ENCODE measurements at places on chromosomes 11 and 22.
A peak's percentile ranks its signal among the peaks of the same experiment; 100 is the strongest.

GRCh38 chr22:35380013-35380412 is 883 bp upstream of the HMOX1 start:
- no peak for DNase-seq

GRCh38 chr22:21020802-21021429 is 6.0 kb downstream of the P2RX6 start:
- DNase-seq = no peak

DNA sequence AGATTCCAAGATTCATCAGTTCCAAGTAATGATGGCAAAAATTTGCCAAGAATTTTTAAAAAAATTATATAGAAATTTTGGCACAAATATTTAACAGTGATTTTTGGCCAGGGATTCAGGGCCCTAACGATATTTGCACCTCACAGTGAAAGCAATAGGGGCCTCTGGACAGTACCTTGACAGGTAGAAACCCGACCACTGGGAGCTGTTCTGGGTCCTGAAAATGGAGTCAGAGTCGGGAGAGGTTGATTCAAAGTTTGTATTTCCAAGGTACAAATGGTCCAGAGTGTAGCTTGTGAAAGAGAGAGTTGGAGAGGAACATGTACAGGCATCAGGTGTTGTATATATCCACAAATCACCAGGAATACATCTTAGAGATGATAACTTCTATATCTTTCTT is 41.6 kb downstream of the MRGPRX2 start:
- peak; percentile 4 for DNase-seq

GRCh38 chr11:17658211-17658610 is 61.2 kb upstream of the MYOD1 start:
- DNase-seq = no peak

- DNase-seq = no peak
These were observed 15.7 kb upstream of the IL10RA start for GRCh38 chr11:117970400-117971024.

DNA sequence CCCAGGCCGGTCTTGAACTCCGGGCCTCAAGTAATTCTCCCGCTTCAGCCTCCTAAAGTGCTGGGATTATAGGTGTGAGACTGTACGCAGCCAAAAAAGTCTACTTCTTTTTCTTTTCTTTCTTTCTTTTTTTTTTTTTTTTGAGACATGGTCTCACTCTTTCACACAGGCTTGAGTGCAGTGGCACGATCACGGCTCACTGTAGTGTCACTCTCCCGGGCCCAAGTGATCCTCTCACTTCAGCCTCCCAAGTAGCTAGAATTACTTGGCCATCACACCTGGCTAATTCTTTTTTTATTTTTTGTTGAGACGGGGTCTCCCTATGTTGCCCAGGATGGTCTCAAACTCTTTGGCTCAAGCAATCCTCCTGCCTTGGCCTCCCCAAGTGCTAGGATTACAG is 3.6 kb upstream of the UBE2L3 start:
- no peak for DNase-seq

DNA sequence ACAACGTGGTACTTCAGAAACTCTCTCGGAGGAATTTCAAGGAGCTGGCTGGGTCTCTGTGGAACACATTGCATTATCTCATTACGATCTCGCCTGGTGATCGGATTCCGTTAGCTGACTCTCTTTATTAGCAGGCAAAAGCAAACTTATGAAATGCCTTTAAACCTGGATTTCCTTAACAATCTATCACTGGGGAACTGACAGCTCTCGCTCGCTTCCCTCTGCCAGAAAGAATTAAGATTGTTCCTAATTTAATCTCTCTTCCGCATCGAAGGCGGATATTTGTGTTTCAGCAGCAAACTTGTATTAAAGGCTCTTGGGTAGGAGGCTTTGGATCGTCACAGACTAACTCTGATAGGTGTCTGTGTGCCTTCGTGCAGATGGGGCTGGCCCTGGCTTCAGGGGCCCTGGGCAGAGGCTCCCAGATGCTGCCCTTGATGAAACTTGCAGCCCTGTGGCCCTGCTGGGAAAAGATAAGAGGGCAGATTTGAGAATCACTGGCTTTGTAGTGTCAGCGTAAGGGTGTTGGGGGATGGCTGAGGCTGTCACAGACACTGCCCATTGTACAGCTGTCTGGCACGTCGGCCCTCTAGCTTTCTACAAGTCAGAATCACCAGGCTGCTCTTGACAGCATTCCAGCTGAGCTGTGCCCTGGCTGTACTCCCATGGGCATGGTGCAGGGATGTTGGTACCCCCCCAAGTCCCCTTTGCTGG is 162.2 kb upstream of the NECTIN1 start:
- DNase-seq = no peak

DNA sequence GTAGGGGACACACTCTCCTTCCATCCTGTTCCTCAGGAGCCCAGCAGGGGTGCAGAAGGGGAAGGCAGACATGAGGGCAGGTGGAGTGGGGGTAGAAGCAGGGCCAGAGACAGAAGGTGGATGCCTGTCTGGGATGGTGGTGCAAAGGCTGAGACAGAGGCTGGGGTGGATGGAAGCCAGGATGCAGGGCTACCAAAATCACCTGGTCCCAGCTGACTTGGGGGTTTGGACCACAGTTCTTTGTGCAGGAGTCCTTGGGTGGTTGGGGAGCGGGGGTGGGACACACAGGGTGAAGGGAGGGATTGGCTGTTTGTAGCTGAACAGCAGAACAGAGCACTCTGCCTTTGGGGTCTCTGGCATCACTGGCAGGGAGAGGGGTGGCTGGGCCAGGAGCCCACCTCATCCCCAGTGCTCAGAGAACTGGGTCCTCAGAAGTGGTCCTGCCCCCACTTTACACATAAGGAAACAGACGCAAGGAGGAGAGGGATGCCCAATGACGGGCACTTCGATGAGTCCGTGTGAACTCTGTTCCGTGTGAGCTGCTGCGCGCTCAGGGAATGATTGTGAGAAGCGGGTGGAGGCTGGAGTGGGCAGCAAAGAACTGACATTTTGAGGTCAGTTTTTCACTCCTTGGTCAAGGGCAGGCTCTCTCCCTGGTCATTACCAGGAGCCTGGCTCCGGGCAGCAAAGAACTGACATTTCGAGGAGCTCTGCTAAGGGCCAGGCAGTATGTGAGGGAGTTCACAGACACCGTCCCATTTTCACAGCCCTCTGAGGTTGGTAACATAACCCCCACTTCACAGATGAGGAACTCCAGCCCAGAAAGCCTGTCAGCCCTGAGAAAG is 1.9 kb downstream of the TAGLN start:
- no peak for DNase-seq

DNA sequence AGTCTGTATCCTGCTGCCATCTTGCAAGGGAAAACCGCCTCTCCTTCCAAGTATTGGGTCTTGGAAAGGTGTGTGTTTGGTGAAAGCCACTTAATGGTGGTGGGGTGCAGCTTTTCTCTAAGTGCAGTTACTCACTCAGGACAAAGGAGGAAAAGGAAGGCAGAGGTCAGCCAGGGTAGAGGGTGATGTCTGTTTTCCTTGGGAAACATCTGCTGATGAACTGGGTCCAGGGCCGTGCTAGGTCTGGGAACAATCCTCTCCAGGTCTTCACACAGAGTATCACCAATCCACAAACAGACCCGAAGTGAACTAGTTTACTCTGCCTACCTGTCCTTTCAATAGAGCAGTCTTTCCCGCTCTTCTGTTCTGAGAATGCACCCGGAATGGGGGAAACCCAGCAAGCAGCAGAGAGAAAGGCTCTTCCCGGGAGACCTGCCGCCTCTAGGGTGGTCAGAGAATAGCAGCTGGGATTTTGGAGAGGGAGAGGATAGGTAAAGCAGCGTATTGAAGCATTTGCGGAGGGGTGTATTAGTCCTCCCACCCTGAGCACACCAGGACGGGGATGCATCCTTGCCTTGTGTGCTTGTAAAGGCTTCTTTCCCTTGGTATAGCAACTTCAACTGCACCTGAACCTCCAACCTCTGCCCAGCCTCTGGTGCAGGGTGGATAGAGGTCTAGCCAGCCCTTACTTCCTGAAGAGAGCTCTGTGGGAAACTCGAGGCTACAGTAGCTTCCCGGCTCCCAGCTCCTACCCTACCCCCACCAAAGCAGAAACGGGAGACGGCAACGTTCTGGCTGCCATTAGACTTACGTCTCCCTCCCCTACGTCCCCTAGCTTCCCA is 20.7 kb downstream of the LHFPL7 start:
- no peak for DNase-seq

GRCh38 chr22:38832005-38832978 is 11.5 kb downstream of the NPTXR start:
- no peak for DNase-seq

DNA sequence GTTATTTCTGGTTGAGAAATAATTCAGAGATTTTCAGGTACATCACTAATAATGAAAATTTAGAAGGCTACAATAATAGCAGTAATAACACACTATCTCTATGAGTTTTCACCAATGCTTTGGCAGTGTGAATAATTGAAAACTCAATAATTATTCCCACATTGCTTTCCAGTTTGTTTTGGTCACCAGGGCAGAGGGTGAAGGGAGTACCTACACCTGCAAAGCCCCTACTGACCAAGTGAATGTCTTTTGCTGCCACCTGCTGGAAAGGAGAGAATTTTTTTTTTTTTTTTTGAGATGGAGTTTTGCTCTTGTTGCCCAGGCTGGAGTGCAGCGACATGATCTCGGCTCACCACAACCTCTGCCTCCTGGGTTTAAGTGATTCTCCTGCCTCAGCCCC is 3.2 kb downstream of the NELL1 start:
- DNase-seq = no peak

- DNase-seq = no peak
These were observed 30.9 kb downstream of the PARVA start for GRCh38 chr11:12408156-12408770.

DNA sequence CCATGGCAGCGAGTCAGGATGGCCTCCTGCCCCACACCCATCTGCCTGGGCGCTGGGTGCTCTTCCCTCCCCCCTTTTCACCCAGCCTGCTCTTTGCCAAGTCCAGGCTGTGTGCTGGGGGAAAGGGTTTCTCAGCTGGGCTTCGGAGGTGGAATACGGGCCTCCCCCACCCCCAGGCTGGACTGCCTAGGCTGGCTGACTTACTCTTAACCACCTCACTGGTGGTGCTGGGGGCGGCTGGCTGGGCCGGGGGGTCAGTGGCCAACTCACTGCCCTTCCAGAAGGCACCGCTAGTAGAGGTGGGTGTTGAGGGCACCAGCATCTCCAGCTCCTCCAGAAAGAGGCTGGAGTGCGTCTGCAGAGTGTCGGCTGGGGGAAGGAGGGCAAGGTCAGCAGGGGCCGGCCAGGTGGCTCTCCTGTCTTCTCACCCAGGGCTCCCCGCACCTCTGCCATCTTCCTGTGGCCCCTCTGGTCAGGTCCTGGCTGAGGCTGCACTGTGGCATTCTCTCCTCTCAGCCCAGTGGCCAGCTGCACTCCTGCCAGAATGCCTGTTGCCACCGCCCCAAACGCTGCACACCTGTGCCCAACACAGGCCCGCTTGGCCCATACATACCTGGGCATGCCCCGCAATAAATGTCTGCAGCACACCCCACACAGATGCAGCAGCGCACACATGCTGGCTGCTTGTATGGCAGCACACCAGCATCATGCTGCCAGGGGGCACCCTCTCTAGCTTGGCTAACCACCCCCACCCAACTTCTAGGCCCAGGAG is 9.7 kb downstream of the PITPNM1 start:
- no peak for DNase-seq

GRCh38 chr22:50343541-50343935 is 411 bp downstream of the PPP6R2 start:
- no peak for DNase-seq

DNA sequence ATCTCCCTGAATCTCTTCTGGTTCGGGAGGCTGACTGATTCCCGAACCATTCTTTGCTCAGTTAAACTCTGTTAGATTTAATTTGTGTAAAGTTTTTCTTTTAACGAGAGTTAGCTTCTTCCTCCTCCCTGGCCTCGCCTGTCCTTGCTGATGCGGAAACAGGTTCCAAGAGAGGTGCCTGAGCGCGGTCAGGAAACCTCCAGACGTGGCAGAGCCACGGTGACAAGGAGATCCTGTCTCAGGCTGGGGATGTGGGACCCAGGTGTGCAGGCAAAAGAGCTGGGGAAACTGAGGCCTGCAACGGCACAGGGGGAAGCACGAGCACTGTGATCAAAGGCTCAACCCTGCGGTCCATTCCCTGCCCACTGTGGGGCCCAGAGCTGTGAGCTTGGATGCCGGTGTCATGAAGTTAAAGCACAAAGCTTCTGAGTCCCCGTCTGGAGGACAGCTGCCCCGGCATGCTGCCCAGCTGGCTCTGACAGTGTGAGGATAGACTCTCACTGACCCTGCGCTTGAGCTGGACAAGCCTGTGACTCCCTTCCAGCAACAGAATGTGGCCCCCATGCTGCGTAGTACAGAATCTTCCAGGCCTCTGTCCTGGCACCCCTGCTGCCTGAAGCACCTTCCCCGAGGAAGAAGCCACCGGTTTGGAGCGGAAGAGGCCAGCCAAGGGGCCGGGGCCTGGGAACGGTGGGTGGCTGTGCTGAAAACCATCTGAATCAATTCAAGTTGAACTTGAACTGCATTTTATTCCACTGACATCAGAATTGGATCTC is 960.6 kb downstream of the BRD1 start:
- no peak for DNase-seq

DNA sequence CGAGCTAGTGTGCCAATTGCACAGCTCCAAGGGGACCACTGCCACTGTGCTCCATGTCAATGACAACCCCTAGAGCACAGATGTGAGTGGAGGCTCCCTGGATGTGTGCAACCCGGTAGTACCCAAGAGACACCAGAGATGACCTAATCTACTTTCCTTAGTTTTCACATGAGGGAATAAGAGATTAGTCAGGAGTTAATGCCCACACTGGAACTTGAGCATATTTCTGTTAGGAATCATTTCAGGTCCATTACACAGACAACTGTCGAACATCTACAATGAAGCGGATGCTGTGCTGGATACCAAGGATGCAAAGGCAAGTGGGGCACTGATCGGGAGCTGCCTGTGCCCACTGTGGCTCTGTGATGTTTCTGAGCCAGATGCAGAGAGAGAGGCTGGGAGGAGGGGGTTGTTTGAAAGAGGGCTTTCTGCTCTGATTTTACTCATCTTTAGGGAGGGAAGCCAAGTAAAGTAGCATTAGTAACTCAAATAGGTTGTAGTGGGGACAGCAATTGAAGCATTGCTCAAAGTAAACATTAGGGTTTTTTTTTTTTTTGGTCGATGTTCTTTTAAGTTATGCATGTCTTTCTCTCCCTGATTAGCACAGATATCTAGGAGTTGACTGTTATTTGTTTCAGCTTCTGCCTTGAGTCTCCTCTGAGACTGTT is 82.5 kb upstream of the SORL1-AS1 start:
- no peak for DNase-seq

DNA sequence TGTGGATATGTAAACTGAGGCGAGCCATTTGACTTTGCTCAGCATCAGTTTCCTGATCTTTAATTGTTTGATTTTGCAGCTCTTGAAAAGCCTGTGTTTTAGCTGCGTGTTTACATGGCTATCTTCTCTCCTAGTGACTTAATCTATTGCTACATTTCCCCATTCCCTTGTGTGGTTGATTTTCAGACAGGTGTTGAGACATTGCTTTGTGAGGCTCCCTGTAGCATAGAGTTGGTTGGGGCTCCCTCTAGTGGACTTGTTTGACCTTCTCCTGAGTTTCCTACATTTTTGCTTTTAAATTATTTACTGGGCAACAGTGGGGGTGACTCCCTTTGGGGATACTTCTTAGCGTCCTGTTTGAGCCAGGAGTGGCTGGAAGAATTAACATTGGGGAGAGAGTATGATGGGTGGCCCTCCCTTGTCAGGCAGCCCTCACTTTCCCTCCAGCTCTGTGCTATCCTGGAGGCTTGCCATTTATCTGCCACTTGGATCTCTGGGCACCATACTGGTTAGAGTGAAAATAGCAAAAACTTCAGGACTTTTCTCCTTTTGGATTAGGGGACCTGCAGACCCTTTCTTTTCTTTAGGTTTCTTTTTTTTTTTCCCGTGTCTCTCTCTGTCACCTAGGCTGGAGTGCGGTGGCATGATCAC is 9.2 kb upstream of the CBL start:
- peak; percentile 70 for DNase-seq

- DNase-seq = no peak
These were observed 7.9 kb downstream of the SNAP29 start for GRCh38 chr22:20866736-20867135.

Measured in neural crest cell (in vitro differentiated cells).